Cortex of kidney (tissue), 1 donor: ENCODE measurements at places on chromosomes 16 and 17.

GRCh38 chr16:53099318-53100130 is 44.7 kb downstream of the CHD9 start:
- peak; percentile 69 for DNase-seq

- no peak for DNase-seq
These were observed 14.8 kb downstream of the CYB5D2 start for GRCh38 chr17:4157618-4158333.

DNA sequence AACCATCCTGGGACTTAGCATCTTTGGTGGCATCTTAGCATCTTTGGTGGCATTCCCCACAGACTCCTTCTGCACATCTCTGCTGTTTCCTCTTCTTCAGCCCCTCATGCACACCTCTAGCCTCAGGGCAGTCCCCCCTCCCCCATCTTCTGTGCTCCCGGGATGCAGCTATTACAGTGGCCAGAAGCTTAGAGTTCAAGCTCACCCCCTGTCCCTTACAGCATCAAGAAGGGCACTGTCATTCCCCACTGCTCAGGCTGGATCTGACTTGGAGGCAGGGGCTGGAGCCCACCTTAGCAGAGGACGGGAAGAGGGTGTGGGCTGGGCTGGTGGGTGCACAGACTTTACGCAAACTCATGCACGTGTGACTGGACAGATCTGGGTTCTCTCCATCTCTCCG is 650 bp downstream of the EPN3 start:
- no peak for DNase-seq

- no peak for DNase-seq
These were observed 120.7 kb downstream of the CCDC182 start for GRCh38 chr17:57624386-57624785.

- DNase-seq, result no peak
These were observed 32.5 kb downstream of the HOXB1 start for GRCh38 chr17:48498164-48498850.

GRCh38 chr17:72351884-72352346 is 231.1 kb downstream of the SOX9 start:
- no peak for DNase-seq

DNA sequence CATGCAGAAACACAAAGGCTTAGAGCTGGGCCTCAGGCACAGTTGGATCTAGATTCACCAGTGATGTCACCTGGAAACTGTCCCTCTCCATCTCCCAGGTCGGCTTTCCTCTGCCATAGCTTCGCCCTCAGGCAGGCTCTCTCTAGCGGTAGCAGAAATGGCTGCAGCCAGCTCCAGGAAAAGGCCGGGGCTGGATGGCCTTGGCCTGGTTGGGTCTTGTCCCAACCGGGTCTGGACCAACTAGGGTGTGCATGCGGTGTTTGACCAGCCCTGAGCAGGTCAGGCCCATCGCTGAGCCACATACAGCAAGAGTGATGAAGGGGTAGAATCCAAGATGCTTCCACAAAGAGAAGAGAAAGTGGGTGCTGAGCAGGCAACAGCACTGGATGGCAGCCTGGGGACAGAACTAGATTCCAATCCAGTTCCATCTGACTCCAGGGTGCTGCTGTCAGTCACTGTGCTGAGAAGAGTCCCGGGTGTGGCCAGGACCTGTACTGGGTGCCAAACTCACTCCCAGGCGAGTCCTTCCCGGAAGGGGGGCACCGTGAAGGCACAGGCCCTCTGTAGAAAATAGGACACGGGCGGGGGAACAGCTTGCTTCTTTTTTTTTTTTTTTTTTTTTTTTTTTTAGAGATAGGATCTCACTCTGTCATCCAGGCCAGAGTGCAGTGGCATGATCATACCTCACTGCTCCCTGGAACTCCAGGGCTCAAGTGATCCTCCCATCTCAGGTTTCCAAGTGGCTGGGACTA is 51.8 kb downstream of the SOCS3 start:
- no peak for DNase-seq

GRCh38 chr17:63740464-63741142 is 996 bp downstream of the STRADA start:
- DNase-seq, result no peak

GRCh38 chr16:55357241-55357640 is 33.2 kb downstream of the IRX6 start:
- no peak for DNase-seq

DNA sequence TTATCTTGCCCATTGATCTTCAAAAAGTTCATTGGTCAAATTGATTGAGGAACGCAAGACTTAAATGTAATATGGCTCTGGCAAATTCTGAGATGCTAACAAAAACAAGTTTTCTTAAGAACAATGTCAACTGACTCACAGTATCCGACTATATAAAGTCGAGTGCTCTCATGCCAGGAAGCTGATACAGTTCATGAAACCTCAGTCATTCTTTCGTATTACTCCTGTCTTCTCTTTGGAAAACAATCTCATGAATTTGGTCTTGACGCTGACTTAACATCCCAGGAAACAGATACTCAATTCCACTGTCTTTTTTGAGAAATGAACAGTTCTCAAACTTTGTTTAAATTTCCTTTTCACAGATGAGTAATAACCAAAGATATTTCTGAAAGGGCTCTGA is 704.9 kb downstream of the MAF start:
- DNase-seq, result no peak

DNA sequence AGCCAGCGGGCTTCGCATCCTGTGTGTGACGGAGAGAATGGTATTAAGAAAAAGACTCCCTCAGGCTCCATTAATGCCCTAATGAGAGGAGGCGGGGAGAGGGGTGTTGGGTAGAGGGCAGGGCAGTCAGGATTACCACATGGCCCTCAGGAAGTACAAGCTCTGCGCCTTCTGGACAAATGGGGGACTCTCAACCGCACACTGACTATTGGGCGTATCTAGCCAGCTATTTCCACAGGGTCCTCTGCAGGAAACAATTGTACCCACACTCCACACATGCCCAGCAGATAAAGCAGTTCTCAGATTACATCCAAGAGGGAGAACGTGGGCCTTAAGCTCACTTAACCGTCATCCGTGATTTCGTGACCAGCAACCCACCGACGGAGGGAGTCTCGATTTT is 14.7 kb downstream of the NXN start:
- DNase-seq, result no peak

GRCh38 chr17:43665084-43665936 is 3.6 kb upstream of the MEOX1 start:
- DNase-seq, result no peak

DNA sequence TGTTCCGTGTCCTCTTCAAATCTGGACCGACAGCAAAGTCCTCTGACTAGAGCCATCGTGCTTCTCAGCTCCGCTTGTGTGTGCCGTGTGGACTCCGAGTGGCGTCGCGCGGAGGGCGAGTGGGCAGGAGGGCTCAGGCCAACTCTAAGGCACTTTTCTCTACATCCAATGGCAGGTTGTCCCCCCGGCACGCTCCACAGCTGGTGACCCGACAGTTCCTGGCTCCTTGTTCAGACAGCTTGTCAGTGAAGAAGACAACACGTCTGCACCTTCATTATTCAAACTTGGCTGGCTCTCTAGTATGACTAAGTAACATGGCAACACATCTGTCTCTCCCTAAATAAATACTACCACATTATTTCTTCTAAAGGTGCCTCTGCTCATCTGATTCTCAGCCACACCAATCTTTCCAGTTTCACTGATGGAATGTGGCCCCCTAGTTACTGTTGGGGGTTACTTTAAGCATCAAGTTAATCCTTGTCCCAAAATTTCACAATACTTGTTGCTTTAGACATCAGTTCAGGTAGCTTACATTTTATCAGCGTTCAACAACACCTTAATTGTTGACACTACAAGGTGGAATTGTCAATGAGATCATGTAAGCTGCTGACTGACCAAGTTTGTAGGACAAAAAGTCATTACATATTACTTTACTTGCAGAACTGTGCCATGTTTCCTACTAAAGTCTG is 15.4 kb downstream of the COG1 start:
- DNase-seq, result no peak

DNA sequence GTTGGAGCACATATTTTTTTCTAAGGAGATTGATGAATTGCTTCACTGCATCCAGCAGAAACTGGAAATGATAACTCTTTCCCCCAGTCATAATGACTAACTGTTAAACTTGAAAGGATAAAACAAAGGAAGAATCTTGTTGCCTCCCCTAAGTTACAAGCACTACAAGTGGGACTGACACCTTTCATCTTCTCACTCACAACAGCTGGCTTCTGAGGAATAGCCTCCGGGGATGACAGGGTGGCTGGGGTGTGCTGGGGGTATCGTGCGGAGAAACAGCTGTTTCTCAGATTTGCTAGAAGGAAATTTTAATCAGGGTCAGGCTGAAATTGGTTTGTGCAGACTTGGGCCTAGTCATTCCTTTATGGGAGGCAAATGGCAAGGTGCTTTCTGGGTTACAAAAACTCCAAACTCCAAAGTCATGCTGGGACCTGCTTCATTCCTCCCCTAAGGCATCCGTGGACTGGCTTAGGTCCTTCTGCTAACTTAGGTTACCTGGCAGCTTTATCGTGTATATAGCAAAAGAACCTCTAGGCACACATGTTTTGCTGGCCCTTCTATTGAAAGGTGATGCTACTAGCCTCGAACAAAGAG is 557.2 kb downstream of the TOX3 start:
- DNase-seq, result no peak

GRCh38 chr17:61239953-61240352 is 159.7 kb upstream of the TBX2 start:
- no peak for DNase-seq

DNA sequence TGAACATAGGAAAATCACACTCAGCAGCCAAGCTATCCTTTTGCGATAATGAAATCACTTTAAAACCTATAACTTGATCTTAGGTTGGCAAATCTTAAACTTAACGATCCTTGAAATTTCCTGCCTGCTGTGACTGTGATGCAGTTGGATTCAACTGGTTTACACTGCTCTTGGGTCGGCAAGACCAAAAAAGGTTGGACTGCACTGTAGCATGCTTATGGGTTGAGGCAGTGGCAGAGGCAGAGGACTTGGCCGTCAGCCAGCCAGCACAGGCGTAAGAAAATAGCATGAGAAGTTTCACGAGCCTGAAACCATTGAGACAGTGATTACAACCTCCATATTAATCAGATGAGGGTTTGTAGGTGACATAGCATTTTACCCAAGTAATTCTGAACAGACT is 21.4 kb downstream of the WSB1 start:
- no peak for DNase-seq

DNA sequence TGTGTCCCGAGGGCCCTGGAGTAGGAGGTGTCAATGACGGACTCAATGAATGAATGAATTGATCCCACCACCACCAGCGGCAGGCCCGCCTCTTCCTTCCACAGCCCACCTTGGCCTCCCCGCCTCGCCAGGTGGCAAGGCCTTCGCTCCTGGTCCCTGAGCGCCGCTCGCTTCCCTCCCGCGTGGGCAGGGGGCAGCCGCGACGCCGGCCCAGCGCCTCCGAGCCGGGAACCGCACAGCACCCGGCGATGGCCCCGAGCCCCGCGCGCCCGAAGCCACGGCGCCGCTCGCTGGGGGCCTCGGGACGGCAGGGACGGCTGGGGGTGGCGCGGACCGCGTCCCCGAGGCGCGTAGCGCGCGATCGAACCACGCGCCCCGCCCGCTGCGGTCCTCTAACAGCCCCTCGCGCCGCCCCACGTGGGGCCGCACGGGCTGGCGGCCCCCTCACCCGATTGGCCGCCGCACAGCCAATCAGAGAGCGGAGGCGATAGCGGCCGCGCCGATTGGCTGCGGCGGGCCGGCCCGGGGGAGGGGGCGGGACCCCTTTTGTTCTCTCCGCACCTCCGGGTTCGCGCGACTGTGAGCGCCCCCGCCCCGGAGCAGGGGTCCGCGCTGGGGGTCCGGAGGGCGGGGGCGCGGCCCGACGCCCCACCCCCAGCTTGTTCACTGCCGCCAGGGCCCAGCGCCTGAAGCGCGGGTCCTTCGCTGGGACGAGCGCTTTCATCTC is 31.4 kb downstream of the ACTG1 start:
- no peak for DNase-seq
